Thoracic aorta (tissue), 2 donors: ENCODE measurements at places on chromosomes 11 and 22. TPM values are rescaled to one million over a fixed set of nuclear protein-coding genes. Genes with fewer than 3 reads are reported as not detected.
A peak's percentile ranks its signal among the peaks of the same experiment; 100 is the strongest.

- DNase-seq = no peak
Observed at GRCh38 chr22:50601669-50602337, 1.2 kb downstream of the MAPK8IP2 start.

PATE4 gene
- not detected for total RNA-seq

YPEL4 gene
- 1.2 TPM for total RNA-seq

GDPD4 gene
- total RNA-seq = not detected

TRAF6 gene
- total RNA-seq = 18.3 TPM

DMC1 gene
- total RNA-seq = not detected

- DNase-seq = no peak
Observed at GRCh38 chr11:77435972-77436371, 37.9 kb downstream of the PAK1 start.

- no peak for DNase-seq
Observed at GRCh38 chr11:134014511-134014910, 54.4 kb upstream of the JAM3 start.

- no peak for DNase-seq
Observed at GRCh38 chr11:64859542-64860414, 15.3 kb upstream of the CDC42BPG start.

ZP1 gene
- total RNA-seq = not detected

C11orf52 gene
- 0.99 TPM for total RNA-seq

- no peak for DNase-seq
Observed at GRCh38 chr11:79437981-79438630, 2.7 kb downstream of the TENM4 start.

CASP5 gene
- total RNA-seq = 4.0 TPM

DNA sequence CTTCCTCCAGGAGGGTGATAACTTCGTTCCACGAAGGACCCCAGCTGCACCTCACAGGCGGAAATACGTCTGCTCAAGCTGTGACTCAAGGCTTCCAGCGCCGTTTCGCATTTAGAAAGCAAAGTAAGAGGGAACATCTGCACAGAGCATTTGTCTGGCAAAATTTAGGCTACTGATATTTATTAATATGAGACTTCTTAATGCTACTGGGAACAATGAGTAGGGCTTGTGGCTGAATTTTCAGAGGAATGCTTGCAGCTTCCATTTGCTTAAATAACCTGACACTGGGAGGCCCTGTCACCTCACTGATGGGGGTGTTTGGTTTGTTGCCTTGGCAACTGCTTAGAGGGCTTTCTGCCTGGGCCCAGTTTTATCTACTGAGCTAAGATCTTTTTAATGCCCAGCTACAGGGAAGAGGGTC lies 14.7 kb upstream of the ST14 start:
- DNase-seq = no peak

DNA sequence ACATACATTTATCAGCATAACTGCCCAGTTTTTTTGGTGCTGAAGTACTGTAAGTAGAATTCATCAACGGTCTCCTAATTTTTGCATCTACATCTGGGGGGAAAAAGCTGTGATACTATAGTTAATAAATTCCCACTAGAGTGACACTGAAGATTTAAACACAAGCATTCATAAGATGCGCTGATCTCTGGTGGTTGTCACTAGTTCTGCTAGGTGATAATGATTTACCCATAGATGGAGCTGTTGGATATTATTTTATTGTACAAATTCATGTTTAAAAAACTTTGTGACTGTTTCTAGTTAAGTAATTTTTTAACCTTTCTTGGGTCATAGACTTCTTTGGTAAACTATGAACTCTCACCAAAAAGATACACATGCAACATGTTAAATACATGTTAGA lies 106.6 kb downstream of the EMSY start:
- DNase-seq = no peak

DNA sequence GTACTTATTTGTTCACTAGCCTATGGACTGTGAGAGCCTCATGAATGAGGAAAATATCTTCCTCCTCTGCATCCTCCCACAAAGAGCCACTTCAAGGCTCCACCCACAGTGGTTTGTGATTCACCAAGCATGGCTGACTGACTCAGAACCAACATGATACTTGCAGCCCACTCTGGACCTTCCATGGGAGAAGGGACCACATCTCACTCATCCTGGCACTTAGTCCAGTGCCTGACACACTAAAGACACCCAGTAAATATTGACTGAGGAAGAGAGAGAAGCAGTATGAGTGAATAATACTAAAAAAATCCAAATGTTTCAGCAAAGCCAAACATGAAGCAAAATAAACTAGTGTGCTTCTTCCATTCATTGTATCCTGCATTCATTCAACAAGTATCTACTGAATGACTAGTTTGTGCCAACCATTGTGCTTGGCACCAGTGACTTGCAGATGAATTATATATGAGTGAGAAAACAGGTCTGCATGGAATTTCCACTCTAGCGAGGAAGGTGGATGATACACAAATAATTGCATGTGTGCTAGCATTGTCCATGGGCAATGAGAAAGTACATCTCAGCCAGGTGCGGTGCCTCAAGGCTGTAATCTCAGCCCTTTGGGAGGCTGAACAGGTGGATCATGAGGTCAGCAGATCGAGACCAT lies 54.9 kb upstream of the BLID start:
- no peak for DNase-seq

ACTN3 gene
- not detected for total RNA-seq

GRCh38 chr11:11572386-11572785 lies 49.4 kb downstream of the GALNT18 start:
- no peak for DNase-seq

IFITM10 gene
- 28.6 TPM for total RNA-seq

- no peak for DNase-seq
Observed at GRCh38 chr11:10856689-10857458, 979 bp downstream of the ZBED5 start.

CSNK2A3 gene
- 1.1 TPM for total RNA-seq

METTL15 gene
- total RNA-seq = 12.1 TPM

MS4A1 gene
- not detected for total RNA-seq

CD3G gene
- 1.1 TPM for total RNA-seq

- no peak for DNase-seq
Observed at GRCh38 chr22:48104766-48105165, 1342.3 kb downstream of the TBC1D22A start.

AMBRA1 gene
- total RNA-seq = 35.2 TPM

FXYD2 gene
- not detected for total RNA-seq

RGL4 gene
- not detected for total RNA-seq

- no peak for DNase-seq
Observed at GRCh38 chr11:125356797-125357196, 139.3 kb downstream of the FEZ1 start.

DNA sequence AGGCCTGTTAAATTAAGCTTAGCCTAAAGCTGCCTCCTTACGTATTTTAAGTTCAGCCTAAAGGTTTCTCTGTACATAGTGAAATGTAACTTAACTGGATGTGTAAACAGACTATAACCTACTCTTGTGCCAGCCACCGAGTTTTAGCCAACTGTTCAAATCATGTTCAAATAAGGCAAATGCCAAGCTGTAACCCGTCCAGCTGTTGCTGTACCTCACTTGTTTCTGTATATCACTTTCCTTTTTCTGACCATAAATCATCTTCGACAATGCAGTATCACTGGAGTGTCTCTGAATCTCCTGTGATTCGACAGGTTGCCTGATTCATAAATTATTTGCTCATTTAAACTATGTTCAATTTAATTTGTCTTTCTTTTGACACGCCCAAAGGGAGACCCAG lies 4.0 kb upstream of the PLAAT5 start:
- DNase-seq = no peak

DNA sequence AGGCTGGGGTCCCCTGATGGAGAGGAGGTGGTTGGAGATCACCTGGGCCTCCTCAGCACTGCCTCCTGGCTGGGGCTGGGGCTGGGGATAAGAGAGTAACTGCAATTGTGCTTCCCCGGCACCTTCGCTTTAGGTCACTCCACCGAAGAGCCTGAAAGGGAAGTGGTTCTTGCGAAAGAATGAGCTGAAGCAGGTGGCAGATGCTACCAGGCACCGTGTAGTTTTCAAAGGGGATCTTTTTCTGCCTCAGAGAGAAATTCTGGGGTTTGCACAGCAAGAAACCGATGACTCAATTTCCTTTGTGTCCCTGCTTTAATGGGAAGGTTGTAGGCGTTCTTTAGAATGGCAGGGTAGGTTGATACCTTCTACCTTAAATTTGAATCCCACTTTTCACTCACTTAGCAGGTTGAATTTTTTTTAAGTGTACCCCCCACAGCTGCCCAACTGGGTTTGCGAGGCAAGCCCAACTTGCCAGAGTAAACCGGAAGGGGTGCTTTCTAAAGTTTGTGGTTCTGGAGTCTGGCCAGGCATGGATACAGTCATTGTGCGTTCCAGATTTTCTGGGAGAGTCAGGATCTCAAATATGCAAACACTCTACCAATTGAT lies 5.3 kb downstream of the CD44 start:
- no peak for DNase-seq

GRCh38 chr22:19220867-19221266 lies 42.3 kb upstream of the SLC25A1 start:
- DNase-seq = no peak

DNA sequence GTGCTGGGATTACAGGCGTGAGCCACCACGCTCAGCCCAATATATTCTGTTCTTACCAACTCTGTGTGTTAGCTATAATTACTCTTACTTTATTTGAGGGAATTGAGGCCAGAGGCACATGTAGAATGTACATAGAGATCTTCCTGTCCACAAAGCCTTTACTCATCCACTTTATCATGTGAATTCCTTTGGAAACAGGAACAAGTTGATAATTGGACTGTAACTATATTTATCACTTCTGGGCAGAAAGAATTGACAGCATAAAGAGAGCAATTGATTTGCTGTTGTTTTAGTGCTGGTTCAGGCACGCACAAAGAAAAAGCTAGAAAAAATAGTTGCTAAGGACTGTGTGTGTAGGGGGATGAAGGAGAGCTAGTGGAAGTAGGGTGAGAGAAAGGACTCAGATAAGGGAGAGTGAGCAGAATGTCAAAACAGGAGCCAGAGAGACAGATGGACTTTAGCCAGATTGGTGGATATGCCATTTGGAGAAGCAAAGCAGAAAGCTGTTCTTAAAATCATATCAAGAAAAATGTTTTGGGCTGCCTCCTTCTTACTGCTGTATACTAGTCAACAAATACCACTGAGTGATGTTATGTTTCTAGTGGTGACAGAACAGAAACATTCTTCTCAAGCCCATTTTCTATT lies 929.8 kb upstream of the CNTN5 start:
- no peak for DNase-seq

- no peak for DNase-seq
Observed at GRCh38 chr11:118691926-118692830, 12.7 kb upstream of the TREH start.

DNA sequence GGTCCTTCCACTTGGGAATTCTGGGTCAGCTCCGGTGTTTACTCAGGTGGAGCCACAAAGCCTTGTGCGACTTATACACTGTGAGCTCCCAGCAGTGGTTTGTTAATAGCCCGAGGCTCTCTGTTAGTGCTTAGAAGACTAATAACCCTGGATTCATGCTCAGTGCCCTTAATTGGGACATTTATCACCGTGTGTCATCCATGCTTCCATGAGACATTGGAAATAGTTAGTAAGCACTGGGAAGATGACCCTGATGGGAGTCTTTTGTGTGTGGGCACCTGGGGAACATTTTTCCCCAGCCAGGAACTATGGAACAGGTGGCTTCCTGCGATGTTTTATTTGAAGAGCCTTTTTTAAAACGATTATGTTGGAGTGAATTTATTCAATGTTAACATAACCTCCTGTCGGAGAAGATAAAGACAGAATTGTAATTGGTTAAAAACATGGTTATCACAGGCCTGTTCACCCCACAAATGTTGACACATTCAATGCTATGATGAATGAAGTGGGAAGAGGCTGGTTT lies 188.9 kb downstream of the MYO18B start:
- no peak for DNase-seq

- no peak for DNase-seq
Observed at GRCh38 chr11:83364500-83365045, 78.4 kb upstream of the CCDC90B start.

OR5T2 gene
- total RNA-seq = not detected

- DNase-seq = no peak
Observed at GRCh38 chr11:27409049-27409448, 46.0 kb upstream of the CCDC34 start.

GRCh38 chr22:47580121-47580520 lies 817.7 kb downstream of the TBC1D22A start:
- DNase-seq = no peak

- no peak for DNase-seq
Observed at GRCh38 chr22:17217179-17217578, 2.1 kb downstream of the ADA2 start.

MS4A15 gene
- not detected for total RNA-seq

SLC29A2 gene
- total RNA-seq = 3.0 TPM

- no peak for DNase-seq
Observed at GRCh38 chr11:14764579-14765527, 121.2 kb downstream of the PDE3B start.

- no peak for DNase-seq
Observed at GRCh38 chr11:4658629-4659445, 15.1 kb downstream of the OR51E1 start.

DNA sequence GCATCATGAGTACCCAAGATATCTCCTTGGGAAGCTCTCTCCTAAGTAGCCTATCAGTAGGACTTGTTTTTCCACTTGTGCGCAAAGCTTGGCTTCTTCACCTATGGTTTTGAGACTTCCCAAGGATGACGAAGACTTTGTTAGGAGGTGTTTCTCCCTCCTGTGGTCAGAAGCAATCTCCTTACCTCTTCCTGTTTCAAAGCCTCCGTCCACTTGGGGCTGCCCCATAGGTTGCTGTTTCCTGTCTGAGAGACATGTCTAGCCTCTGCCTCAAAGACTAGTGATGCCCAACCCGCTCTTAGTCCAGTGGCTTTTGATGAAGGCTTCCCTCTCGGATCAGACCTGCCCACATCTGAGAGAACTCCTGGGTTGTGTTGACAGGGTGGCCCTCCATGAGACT lies 92.9 kb downstream of the TRAF6 start:
- DNase-seq = no peak

DNA sequence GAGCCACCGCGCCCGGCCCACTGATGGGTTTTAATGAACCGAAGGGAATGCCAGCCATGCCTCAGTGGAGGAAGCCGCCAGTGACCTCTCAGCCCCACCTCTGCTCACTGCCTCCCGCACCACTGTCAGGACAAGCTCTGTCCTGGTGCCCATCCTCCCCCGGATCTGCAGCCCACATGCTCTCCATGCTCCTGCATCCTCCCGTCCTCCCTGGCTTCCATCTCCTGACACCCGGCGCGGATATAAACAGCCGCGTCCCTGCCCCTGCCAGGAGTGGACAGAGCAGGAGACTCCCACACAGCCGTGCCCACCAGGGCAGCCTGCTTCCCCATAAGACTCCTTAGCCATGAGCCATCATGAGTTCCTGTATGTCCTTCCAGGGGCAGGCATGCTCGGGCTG lies 26.9 kb downstream of the MACROD1 start:
- DNase-seq = no peak

TBC1D22A gene
- total RNA-seq = 28.9 TPM

GRCh38 chr11:5204787-5205186 lies 4.3 kb upstream of the OR51V1 start:
- DNase-seq = no peak

CEND1 gene
- total RNA-seq = not detected

GRCh38 chr11:19988598-19988997 lies 171.7 kb downstream of the DBX1 start:
- peak; percentile 31 for DNase-seq
